Kidney (tissue), 22 donors: ENCODE measurements at places on chromosomes 7 and 10.

DNA sequence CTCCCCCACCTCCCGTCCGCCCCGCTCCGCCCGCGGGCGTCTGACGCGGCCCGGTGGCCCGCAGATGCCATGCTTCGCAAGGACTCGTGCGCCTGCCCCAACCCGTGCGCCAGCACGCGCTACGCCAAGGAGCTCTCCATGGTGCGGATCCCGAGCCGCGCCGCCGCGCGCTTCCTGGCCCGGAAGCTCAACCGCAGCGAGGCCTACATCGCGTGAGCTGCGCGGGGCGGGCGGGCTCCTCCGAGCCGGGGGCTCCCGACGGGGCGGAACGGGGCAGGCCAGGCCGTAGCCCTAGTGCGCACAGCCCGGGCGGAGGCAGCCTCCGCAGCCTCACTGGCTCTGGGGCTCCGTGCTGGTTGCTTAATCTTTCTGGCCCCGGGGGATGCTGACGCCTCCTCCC, 2.8 kb downstream of the ASIC3 start:
- peak; percentile 89 for DNase-seq

GRCh38 chr10:127964621-127965020, 57.7 kb downstream of the PTPRE start:
- DNase-seq, result no peak

DNA sequence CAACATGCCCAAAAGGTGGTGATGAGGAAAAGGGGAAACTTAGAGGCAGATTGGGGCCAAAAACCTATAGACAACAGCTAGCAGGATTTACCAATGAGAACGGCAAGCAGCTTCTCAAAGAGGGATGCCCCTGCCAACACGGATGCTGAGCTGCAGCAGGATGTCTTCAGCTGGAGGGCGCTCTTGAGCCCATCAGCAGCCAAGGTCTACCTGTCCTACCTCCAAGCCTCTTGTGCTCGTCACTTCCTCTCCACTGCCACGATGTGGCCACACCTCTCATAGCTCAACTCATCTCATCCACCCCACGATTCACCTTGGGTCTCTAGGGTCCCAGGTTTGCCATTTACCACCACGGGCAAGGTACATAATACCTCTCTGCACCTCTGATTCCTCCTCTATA, 36.5 kb downstream of the DLG5 start:
- no peak for DNase-seq

- DNase-seq, result no peak
Observed at GRCh38 chr7:33485747-33486493, 356.6 kb downstream of the BBS9 start.

DNA sequence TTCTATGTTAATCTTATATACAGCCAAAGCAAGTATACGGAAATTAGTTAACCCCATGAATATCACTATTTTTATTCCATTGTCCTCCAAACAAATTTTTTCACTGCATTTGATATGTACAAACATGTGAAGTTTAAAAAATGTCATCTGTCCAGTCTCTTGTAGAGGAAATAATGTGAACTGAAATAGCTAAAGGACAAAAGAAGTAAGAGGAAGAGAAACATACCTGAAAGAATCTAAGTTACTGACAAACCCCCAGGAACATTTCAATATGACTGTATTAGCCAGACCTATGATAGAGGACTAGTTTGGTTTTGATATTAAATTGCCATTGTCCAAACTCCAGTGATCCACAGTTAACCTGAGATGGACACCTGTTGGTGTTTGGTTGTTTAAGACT, 80.6 kb downstream of the NRCAM start:
- no peak for DNase-seq

GRCh38 chr10:60731134-60731885, 47.0 kb upstream of the CDK1 start:
- peak; percentile 9 for DNase-seq

DNA sequence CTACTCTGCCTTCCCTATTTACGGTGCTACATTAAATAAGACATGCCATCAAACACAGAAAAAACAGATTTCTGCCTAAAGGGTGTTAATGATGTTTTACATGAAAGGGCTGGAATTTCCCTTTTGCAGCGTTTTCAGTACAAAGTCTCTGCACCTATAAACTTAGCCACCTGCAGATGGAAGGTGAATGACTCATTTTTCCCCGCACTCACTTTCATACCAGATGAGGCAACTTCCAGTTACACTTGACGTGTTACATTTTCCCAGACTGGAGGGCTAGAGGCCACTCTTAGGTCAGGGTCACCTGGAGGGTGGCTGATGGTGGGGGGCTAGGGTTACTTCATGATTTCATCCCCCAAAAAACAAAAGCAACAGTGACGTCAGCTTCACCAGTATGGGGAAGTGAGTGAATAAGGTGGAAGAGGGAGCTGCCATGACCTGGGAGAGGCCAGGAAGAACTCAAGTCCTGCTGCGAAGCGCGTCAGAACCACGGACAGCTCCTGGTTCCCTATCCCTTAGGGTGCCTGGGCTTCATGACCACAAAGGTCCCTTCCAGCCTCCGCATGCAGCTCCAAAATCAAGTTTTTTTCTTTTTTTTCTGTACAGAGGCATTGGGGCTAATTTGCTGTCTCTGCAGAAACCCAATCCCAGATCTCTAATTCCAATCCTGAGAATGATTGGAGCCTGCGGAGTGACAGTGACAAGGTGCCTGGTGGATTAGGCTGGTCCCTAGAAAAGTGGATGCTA, 94.0 kb downstream of the ADARB2 start:
- DNase-seq, result peak; percentile 68
